ENCODE measurements at places on chromosomes 5 and 9.

- DNase-seq = no peak
Observed at GRCh38 chr5:56303511-56303910, 70.4 kb upstream of the ANKRD55 start.

DNA sequence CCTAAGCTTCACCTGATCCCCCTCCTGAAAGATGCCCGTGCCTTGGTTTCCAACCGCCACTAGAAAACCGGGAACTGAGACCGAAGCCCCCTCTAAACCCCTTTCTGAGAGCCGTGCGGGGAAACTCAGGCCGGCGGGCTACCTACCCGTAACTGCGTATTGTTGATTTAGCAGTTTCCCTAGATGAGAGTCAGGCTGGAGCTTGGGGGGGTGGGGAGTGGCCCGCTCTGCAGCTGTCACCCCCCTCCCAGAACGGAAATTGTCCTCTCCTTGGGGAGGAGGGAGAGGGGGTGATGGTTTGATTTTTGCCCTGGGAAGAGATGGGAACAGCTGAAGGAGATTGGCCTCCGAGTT is 2.5 kb downstream of the CXXC5 start:
- no peak for DNase-seq

GRCh38 chr5:61026004-61026403 is 81.0 kb downstream of the NDUFAF2 start:
- no peak for DNase-seq

DNA sequence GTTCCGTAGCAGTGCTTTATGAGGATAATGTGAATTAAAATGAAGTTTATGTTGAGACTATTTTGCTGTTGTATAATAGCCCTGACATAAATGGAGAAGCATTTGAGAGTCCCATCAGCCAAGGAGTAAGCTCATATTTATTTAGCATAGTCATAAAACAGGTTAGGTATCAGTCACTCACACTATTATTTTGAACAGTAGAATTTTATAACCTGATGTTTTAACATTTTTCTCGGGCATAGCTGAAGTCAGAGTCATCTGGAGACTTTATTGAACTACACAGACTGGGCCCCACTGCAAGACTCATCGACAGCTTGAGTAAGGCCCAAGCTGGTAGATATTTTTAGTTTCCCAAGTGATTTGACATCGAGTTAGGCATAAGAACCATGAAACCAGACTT is 620.3 kb upstream of the WWC1 start:
- DNase-seq = no peak

GRCh38 chr5:153919161-153919560 is 119.5 kb downstream of the FAM114A2 start:
- no peak for DNase-seq

GRCh38 chr9:6538666-6539071 is 106.9 kb downstream of the GLDC start:
- DNase-seq = no peak
